ENCODE measurements at places on chromosomes 4 and X. TPM values are rescaled to one million over a fixed set of nuclear protein-coding genes. Genes with fewer than 3 reads are reported as not detected.

The TGIF2LX gene
- not detected for total RNA-seq

The CDS1 gene
- 1.1 TPM for total RNA-seq

The TSC22D3 gene
- total RNA-seq: 1,046 TPM

- H3K4me1 ChIP-seq: no peaks in the 10 kb centered on the region
- no peaks in the 10 kb centered on the region for H3K27me3 ChIP-seq
- no peaks in the 10 kb centered on the region for H3K36me3 ChIP-seq
- no peak overlapping the region for H3K27ac ChIP-seq
- no peak overlapping the region for H3K4me3 ChIP-seq
- DNase-seq: no peak
These were observed 2.7 kb upstream of the TSPAN7 start for GRCh38 chrX:38558686-38559085.

DNA sequence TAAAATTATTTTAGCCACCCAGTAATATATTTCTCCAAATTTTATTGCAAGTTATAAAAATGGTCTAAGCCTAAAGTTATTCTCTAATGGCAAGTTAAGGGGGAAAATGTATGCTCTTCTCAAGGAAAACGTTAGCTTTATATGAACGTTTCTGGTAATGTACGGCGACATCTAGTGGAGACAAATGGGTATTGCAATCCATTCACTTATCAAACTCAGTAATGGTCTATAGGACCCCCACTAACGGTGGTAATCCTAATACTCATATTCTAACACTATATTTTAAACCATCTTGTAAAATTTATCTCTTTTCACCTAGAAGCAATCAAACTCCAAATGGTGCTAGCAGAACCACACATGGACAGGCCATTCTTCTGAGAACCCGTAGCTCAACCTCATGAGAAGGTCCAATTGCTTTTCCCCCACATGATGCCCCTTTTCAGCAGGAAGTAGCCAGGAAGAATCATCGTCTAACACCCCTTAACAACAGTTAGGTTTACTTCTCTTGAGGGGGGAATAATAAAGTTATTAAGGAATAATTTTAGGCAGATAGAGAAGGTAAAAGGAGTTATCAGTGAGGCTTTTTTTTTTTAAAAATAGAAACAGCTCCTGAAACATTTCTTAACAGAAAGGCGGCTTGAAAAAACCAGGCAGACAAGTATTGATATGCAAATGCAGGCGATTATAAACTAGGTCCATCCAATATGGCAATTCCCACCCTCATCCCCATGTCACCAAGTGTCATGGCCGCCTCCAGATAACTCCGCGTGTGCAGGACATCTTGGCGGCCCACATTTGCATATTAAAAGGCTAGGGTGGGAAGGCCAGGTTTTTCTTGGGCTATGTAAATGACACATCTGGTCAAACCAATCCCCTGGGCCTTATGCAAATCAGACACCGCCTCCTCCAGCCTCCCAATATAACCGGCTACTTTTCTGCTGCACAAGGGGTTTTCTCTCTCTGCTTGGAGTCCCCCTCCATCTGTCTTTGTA is 35.0 kb downstream of the NUDT11 start:
- no peak overlapping the region for H3K4me3 ChIP-seq
- H3K36me3 ChIP-seq: no peaks in the 10 kb centered on the region
- no peaks in the 10 kb centered on the region for H3K4me1 ChIP-seq
- H3K27me3 ChIP-seq: peaks cover 55% of the 10 kb centered on the region
